ENCODE measurements at places on chromosomes 2 and 18.

DNA sequence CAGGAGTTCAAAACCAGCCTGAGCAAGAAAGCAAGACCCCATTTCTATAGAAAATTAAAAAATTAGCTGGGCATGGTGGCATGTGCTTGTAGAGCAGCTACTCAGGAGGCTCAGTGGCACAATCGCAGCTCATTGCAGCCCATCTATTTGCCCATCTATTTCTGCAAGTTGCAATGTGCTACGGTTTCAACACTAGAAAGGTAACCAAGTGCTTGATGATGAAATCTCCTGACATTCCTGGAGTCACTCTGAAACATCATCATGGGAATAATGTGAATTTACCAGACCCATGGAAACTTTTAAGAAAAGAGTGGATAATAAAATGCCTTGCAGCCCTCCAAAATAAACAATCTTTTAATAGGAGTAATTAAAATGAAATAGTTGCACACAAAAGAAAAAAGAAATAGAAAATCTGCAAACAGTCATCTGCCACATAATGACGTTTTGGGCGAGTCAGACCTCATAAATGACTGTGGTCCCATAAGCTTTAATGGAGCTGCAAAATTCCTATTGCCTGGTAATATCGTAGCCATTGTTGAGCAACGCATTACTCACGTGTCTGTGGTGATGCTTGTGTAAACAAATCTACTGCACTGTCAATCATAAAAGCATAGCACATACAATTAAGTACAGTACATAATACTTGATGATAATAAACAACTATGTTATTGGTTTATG lies 46.6 kb upstream of the AMMECR1L start:
- DNase-seq = no peak

GRCh38 chr2:125681976-125682805 lies 973.8 kb upstream of the GYPC start:
- no peak for DNase-seq

DNA sequence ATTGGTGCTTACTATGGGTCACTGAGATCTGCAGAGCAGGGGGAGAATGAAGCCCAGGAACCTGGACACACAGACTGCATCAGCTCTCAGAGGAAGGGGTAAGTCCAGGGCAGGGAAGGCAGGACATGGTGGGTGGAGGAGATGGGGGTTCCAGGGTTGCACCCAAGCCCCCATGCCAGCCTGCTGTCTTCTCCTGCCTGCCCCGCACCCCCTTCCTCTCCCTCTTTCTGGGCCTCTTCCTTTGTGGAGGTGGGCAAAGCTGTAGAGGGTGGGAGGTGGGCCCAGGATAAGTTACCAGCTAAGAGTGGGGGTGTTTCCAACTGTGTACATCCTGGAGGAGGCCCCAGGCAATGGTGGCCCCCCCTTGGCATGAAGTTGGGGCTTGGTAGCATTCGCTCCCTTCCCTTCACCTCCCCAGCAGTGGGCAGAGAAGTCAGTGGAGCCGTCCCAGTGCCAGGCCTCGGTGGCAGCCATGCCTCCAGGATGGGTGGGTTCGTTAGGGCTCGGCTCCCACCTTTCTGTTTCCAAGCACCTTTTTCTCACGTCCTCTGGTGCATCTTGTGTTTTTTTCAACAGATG lies 132.2 kb downstream of the CLIP4 start:
- DNase-seq = no peak

DNA sequence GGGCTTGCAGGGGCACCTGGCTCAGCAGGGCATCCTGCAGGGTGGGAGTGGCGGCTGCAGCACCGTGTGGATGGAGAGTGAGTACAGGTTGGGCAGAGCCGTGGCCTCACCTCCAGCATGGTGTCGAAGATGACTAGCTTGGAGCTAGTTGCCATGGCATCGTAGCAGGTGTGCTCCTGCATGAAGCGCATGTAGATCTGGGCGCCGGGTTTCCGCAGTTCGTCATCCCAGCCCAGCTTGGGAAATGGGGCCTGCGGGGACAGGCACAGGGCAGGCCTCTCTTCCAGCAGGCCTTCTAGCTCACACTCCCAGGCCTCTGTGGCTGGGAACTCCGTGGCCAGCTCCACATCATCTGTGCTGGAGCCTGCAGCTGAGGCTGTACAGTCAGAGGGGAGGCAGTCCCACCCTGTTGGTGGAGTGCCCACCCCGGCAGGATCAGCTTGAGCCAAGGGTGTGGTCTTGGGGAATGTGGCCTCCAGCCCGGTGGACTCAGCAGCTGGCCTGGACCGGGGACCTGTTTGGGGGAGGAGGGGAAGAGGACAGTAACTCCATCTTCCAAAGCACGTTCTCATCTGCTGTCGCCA lies 1.6 kb downstream of the PRKAG3 start:
- DNase-seq = no peak

DNA sequence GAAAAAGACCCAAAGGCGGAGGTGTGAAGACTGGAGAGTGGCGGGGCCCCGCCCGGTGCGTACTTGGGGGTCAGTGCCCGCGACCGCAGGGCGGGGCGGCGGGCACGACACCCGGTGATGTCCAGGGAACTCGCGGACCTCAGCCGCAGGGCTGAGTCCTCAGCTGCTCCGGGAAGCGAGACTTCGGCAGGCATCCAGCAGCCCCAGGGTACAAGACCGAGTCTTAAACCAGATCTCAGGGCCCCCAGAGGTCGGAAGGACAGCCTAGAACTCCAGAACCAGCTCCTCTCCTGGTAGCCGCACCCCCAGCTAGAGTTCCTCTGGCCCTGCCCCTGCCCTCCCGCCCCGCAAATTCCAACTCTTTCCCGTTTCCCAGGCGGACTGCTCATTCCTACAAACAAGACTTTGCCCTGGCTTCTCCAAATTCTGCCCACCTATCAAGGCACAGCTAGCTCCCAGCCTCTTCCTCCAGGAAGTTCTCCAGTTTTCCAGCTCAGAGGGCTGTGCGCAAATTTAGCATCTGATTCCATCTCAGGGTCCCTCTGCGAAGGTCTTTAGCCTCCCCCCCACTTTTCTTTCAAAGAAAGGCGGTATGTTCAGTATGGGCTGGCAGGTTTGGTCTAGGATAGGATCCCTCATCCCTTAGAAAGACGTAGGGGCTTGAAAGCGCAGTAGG lies 26.0 kb upstream of the NOTO start:
- no peak for DNase-seq

DNA sequence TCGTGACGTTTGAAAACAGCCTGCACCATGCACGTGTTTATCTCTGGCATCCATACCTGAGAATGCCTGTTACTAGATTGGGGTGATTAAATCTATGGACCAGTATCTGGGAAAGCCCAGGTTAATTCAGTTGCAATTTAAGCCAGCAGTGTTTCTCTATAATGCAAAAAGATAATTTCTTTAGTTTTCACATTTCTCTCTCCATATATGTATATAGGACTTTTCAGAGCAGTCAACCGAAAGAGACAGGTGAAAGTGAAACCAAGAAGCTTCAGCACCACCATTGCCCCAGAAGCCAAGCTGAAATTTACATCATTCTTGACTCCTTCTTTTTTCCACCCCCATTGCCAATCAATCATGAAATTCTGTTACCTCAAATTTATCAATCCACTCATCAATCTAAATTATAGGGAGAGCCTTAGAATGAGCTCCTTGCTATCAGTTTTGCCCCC lies 2.7 kb upstream of the LRP2 start:
- no peak for DNase-seq

DNA sequence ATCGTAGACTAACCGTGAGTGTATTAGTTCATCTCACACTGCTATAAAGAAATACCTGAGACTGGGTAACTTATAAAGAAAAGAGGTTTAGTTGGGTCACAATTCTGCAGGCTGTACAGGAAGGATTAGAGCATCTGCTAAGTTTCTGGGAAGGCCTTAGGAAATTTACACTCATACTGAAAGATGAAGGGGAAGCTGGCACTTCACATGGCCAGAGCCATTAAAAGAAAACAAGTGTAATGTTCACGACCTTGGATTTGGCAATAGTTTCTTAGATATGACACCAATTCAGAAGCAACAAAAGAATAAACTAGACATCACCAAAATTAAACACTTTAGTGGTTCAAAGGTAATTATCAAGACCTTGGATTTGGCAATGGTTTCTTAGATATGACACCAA lies 23.8 kb downstream of the ABCB11 start:
- no peak for DNase-seq

DNA sequence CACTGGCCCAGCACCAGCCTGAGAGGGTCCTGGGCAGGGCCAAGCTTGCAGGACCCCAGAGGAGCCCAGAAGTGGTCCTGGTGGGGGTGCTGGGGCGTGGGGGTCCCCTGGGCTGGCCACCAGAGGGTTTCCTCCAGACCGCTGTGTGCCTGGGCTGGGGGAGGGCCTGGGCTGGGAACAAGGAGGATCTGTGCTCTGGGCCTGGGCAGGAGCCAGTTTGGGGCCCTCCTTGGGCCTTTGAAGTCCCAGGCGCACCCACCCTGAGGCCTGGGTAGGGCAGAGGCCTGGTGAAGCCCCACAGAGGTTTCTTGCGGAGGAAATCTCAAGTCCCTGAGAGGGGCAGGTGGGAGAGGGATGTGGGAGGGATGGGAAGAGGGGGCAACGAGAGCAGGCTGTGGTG lies 63.4 kb upstream of the GPC1 start:
- DNase-seq = no peak

DNA sequence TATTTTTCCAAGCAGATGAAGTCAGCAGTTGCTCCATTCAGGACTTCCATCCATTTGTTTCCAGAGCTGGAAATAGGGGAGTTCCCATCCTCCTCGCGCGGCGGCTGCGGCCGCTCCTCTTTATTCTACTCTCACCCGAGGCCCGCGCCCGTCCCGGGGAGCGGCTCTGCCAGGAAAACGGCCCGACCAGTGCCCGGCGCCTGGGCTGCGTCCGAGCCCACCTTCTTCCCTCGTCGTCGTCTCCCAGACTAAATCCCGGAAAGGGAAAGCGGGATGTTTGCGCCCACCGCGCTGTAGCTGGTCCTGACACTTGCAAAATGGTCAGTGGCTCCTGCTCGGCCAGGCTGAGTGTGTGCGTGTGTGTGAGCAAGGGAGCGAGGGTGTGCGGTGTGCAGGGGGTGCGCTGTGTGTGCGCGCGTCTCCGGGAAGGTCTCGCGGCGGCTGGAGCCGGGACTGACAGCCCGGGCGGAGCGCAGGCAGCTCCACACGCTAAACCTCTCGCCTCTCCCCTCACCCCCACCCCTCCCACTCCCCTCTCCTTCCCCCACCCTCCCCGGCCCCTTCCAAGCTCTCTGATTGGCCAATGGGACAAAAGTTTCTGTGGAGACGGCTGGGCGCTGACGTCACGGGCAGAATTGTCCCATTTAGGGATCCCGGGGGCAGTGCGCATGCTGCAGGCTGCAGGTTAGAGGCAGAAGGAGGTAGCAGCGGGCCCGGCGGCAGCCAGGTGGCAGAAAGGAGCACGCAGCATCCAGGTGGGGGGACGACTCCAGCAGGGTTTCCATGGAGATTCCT lies at the start of gene NOL4:
Gene NOL4, minus strand, starts transcription at position 491 of the 795 bp plus-strand sequence. CDS start 1,660 bp downstream, outside the sequence.
- DNase-seq = no peak

- DNase-seq = no peak
Observed at GRCh38 chr2:15638720-15639119, 47.1 kb downstream of the DDX1 start.

DNA sequence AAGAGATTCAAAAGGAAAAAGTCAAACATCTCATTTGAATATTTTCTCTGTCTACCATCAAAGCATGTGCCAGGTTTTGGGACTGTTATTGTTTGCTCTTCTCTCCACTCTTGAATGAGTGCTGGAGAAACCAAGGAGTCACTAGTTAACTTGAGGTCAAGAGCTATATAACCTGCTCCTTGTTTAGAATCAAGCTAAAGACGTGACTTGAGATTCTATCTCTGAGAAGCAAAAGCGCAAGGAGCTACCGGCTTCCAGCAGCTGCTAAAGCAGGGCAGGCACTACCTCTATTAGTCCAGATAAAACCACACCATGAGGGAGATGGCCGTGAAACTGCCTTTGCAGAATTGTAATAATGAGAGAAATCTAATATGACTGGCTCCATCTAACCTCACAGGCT lies 36.0 kb downstream of the UXS1 start:
- DNase-seq = no peak
